ENCODE measurements at places on chromosomes 6 and 20.

DNA sequence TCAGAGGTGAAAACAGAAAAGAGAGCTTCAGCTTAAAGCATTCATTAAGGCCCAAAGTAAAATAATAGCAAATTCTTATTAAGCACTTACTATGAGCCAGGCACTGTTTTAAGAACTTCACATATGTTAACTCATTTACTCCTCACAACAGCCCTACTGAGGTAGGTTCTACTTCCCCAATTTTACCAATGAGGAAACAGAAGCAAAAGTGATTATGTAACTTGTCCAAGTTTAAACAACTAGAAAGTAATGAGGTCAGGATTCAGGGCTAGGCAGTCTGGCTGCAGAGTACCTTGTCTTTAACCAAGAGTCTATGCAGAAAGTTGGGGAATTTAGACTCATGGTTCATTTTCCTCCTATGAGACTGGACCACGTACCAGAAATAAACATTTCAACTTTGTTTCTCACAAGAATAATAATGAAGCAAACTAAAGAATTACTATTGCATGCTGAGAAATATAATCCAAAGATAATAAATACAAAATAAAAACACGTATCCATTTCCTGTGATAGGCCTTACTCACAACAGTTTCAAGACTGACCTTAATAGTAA lies 3.8 kb downstream of the COL21A1 start:
- no peak for DNase-seq

DNA sequence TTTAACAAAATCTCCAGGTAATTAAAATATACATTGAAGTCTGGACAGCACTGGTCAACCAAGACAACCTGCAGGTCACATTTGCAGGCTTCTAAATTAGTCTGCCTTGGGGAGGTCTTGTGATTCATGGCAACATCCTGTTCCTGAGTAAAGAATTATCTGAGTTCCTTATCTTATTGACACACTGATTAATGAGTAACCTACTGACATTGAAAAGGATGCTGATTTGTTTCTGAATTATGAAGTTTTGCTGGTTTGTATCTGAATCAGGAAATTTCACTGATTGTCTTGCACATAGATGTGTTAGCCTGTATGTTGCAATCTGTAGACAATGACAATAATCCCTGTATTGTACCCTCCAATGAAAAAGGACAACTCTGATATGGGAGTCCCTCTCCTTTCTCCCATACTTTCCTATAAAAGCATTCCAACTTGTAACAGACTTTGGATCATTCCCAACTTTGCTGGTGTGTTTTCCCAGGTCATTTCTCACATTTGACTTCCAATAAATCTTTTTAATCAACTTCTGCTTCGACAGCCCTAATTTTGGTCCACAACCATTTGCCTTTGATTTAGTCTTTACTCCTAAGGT lies 80.0 kb downstream of the LAMP5 start:
- no peak for DNase-seq

DNA sequence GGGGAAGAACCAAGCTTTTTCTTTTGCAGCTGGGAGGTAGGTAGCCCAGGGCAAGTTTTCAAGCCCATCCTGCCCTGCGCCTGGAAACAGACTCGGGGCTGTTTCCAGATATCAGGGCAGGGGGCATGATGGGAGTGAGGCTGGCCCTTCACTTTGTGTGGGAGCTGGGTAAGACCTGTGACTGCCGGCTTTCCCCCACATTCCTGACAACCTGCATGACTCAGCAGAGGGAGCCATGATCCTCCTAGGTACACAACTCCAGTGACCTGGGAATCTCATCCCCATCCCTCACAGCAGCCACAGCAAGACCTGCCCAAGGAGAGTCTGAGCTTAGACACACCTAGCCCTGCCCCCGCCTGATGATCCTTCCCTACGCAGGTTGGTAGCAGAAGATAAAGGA lies 280.8 kb downstream of the SOX4 start:
- no peak for DNase-seq

DNA sequence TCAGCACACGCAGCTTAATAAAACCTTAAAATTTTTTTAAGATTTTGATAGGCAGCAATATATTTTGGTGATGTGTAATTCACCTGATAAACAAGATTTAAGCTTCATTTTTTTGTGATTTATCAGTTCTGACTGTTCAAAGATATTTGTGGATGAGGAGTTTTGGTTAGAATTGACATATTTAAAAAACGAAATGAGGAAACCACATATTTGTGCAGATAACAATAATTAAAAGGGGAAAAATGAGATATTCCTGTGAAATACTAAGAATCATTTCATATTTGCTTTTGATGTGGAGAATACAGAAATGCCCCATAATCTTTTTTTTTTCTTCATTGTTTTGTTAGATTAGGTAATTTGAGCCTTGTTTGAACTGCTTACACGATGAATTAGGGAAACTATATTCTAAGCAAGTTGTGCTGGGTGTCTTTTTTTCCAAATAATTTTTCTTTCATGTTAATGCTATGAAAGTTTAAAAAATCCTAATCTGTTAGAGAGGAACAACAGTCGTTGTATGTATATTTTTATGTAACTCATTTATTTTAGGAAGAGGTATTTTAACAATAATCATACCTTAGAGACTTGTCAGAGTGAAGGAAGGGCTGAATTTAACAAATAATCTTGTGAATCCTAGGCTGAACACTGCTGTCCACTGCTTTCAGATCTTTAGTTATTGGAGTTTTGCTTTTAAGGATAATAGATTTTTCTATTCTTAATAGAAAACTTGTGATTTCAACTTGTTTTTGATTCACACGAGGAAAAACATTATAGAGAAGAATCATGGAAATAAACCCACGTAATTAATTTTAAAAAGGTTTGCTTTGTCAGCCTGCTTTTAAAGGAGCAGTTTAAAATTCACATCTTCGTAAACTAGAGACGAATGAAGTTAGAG lies 4.0 kb downstream of the ARID1B start:
- DNase-seq, result no peak

GRCh38 chr6:170004585-170005210 lies 253.3 kb downstream of the ERMARD start:
- DNase-seq, result no peak

- no peak for DNase-seq
Observed at GRCh38 chr20:42274986-42275385, 656.8 kb upstream of the CHD6 start.

GRCh38 chr6:113662688-113663333 lies 194.3 kb upstream of the MARCKS start:
- no peak for DNase-seq

DNA sequence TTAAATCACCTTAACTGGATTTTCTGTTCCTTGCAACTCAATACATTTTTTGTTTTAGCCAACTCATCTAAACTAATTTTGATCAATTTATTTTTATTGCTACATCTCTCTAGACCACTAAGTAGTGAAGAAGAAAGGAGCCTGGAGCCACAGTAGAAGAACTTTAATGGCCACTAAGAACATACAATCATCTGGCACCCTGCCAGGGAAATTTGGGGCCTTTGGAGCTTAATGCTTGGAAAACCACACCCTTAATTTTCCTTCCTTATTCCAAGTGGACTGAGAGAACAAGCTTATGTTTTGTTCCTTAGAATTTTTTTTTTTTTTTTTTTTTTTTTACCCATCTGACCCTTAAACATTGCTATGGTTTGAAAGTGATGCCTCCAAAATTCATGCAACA lies 12.0 kb upstream of the GMDS start:
- no peak for DNase-seq

DNA sequence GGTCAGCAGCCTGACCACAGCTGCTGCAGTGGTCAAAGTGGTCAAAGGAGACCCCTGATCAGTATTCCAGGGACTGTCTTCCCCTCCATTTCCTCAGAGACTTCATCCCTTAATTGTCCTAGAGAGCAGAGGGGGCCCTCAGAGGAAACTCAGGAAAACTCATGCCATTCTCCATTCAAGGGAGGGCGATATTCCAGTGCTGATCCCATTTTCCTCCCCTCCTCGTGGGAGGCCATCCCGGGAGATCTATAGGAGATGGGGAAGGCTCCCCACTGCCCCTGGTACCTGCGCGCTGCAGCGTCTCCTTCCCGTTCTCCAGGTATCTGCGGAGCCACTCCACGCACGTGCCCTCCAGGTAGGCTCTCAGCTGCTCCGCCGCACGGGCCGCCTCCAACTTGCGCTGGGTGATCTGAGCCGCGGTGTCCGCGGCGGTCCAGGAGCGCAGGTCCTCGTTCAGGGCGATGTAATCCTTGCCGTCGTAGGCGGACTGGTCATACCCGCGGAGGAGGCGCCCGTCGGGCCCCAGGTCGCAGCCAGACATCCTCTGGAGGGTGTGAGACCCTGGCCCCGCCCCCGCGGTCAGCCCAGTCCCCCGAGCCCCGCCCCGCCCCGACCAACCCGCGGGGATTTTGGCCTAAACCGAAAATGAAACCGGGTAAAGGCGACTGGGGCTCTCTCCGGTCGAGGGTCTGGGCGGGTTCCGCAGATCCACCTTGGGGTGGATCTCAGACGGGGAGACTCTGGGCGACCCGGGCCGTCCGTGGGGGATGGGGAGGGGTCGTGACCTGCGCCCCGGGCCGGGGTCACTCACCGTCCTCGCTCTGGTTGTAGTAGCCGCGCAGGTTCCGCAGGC lies 878 bp downstream of the HLA-C start:
- DNase-seq, result peak; percentile 60

Measured in stimulated activated CD8-positive, alpha-beta memory T cell treated with anti-CD3 and anti-CD28 coated beads, Interleukin-7, amount 100 ng/mL, for 4 hours (primary cell).